CD8-positive, alpha-beta memory T cell (primary cell): ENCODE measurements at places on chromosomes 11 and 22.

DNA sequence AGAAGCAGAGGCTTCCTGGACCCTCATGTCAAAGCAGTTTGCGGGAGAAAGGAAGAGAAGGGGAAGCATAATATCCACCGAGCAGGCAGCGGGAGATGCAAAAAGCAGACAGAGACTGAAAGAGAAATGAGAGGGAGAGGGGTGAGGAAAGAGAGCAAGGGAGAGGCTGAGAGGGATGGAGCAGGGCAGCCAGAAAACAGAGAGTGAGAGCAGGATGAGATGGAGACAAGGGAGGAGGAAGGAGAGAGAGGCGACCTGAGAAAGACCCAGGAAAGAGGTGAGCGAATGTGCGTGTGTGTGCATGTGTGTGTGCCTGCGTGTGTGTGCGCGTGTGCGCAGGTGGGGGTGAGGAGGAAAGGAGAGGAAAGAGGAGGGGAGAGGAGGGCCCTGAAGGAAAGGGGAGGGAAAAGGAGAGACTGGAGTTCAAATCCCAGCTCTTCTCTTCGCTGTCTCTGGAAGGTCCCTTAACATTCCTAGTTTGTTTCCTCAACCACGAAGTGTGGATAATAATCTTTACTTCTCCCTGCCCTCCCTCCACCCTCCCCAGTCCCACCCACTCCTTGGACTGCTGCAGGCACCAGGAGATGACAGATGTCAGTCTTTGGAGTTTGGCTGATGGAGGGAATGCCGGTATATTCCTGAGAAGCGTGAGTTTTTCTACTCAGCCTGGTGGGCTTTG, 67.9 kb downstream of the ISX start:
- DNase-seq: no peak

- no peak for DNase-seq
Measured at GRCh38 chr22:28426346-28427132, 253.1 kb downstream of the TTC28 start.

- DNase-seq: no peak
Measured at GRCh38 chr11:126339863-126340434, 15.5 kb upstream of the ST3GAL4 start.

DNA sequence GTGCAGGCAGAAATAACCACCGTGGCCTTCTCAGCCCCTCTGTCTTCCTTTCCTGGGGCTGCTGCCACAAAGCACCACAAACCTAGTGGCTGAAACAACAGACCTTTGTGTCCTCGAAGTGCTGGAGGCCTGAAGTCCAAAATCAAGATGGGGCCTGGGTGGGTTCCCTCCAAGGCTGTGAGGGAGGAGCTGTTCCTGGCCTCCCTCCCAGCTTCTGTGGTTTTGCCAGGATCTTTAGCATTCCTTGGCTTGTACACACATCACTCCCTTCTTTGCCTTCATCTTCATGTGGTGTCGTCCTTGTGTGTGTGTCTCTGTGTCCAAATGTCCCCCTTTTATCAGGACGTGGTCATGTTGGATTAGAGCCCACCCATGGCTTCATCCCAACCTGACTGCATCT, 29.0 kb upstream of the PARVG start:
- no peak for DNase-seq

- DNase-seq: no peak
Measured at GRCh38 chr22:31898926-31899325, 45.4 kb upstream of the YWHAH start.

DNA sequence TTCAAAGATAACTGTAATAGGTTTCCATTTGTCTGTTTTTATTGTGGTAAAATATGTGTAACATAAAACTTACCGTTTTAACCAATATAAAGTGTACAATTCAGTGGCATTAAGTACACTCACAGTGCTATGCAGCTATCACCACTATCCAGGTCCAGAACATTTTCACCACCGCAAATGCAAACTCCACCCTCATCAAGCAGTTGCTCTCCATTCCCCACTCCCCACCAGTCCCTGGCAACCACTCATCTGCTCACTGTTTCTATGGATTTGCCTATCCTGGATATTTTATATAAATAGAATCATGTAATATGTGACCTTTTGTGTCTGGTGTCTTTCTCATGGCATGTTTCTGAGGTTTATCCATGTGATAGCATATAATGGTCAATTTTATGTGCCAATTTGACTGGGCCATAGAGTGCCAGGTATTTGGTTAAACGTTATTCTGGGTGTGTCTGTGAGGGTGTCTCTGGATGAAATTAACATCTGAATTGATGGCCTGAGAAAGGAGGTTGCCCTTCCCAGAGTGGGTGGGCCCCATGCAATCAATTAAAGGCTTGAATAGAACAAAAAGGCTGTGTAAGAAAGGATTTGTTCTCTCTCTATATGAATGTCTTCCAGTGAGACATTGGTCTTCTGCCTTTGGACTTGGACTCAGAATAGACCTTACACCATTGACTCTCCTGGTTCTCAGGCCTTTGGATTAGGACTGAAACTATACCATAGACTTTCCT, 17.2 kb upstream of the SMCO4 start:
- DNase-seq: no peak

DNA sequence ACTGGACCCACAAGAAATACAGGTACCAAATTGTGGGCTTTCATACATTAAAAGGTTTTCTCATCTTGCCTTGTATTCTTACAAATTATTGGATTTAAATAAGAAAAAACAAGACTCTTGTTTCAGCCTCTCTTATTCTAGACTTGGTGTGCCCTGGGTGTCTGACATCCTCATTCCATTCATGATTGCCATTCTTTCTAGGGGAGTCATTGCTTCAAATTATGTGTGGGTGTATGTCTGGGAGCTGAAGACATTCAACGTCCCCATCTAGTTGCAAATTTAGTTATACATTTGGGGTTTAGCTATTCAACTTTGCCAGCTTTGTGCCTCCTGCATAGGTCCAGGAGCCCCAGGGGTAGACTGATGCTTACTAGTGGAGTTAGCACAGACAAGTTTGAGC, 18.1 kb downstream of the MAML2 start:
- DNase-seq: no peak

DNA sequence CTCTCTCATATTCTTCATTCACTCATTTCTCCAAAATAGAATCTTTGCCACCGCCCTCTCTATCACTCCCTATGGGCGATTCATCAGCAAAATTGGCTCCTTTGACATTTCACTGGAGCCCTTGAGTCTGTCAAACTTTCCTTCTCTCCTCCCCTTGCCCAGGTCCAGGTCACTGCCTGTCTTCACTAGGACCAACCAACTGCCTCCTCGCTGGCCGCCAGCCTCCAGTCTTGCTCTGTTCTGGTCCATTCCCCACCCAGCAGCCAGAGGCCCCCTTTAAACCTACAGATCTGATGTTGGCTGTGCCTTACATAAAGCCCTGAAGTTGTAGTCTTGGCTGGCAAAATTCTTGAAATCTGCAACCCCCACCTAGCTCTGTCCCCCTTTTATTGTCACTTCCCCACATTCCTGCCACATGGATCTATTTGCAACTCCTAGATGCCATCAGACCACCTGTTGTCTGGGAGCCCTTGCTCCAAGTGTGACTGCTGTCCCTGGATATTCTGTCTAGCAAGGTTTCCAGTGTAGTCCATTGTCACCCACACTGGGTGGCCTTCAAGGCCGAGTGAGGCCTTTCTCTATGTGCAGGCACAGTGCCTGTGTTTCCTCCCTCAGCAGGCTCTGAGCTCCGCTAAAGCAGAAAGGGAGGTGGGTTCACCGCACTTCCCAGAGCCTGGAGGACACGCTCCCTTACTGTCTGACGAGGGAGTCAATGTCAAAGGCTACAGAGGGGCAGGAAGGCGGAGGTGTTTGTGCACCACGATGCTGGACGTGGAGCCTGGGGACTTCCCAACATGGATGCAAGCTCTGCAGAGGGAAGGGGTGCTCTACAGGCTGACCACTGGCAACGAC, 25.5 kb downstream of the MYEOV start:
- DNase-seq: no peak

DNA sequence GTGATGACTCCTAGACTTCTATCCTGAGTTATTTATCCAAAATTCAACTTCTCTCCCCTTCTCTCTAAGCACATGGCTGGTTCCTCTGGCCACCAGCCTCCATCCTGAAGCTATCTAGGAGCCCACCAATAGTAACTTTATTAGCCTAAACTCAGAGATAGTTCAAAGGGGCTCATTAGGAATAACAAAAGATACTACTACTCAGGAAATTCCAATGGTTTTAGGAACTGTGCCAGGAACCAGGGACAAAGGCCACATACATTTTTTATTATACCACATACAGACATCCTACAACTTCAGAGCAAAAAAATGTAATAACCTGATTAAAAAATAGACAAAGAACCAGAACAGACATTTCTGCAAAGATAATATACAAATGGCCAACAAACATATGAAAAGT, 27.9 kb downstream of the SLC25A17 start:
- DNase-seq: no peak

GRCh38 chr11:121538054-121538453, 85.3 kb upstream of the SORL1-AS1 start:
- DNase-seq: no peak

- no peak for DNase-seq
Measured at GRCh38 chr22:37419370-37419968, 7.8 kb downstream of the ELFN2 start.

GRCh38 chr11:24514219-24514594, 17.4 kb downstream of the LUZP2 start:
- DNase-seq: no peak
